ENCODE measurements at places on chromosomes 4 and X.

DNA sequence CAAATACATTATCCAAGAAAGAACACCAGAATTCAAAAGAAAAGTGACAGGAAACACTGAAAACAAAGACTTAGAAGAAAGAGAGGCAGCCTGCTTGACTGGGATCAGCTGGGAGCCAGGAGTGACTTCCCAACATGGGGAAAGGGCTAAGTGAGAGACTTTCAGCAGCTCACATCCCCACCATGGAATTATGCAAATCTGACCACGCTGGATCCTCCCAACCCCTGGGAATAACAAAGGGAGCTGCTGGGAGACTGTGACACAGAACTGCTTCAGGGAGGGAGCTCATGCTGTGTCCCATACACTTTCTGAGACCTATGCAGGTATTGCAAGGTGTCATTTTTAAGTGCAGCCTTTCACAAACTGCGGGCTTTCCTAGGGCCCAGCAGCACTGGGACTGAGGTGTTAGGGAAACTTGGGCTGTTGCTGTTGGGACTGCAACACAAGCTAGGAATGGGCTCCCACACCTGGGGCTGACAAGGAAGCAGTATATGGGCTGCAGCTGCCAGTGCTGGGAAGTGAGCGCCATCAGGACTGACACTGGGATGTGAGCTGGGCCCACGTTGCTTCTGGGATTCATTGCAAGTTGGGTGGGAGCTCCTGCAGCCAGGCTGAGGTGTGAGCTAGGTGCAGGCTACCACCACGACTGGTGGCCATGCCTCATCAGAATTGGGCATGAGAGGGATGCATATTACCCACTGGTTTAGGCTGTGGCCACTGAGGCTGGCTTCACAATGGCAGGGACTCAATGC is 139.1 kb downstream of the KDR start:
- no peak for DNase-seq

- no peak for DNase-seq
These were observed 38.9 kb upstream of the TMPRSS11D start for GRCh38 chr4:67922697-67923096.

- no peak for DNase-seq
These were observed 51.9 kb upstream of the USP9X start for GRCh38 chrX:41033299-41033698.

- no peak for DNase-seq
These were observed 754.8 kb downstream of the RAB28 start for GRCh38 chr4:12729384-12729783.

DNA sequence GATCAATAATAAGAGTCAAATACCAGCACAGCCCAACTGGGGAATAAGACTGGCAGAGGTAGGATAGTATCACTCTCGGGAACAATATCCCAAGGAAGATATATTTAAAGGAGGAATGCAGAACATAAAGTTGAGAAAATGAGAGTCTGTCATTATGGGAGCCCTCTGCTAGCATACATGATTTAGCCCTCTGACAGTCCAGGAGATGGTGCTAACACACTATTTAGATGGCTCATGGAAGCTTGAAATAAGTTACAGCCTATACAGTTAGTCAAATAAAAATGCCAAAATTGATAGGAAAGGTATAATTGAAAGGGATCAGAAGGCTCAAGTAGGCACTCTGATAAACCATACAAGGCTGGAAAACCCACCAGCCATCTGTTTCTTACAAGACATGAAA is 201.0 kb upstream of the NEIL3 start:
- no peak for DNase-seq

DNA sequence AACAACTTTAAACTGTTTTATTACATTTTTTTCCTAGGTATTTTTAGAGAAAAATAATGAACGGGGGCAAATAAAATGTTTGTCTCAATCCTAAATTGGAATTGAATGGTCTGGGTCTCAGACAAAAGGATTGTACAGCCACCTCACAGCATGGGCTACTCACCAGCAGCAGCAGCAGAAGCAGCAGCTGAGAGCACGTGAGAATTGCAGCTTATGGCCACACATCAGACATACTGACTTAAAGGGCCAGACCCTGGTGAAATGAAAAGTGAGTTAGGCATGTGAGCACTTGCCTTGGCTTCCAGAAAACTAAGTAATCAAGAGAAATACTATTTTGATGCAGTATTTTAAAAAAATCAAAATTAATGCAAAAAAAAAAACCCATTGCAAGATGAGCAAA is 56.6 kb downstream of the AASDH start:
- no peak for DNase-seq

GRCh38 chrX:141185366-141185765 is 8.4 kb upstream of the LDOC1 start:
- DNase-seq, result no peak

GRCh38 chrX:118862091-118862490 is 38.5 kb downstream of the ZCCHC12 start:
- no peak for DNase-seq

- no peak for DNase-seq
These were observed 76.5 kb downstream of the STIM2 start for GRCh38 chr4:26937139-26937538.

- no peak for DNase-seq
These were observed 39.2 kb upstream of the PDE5A start for GRCh38 chr4:119667802-119668201.

DNA sequence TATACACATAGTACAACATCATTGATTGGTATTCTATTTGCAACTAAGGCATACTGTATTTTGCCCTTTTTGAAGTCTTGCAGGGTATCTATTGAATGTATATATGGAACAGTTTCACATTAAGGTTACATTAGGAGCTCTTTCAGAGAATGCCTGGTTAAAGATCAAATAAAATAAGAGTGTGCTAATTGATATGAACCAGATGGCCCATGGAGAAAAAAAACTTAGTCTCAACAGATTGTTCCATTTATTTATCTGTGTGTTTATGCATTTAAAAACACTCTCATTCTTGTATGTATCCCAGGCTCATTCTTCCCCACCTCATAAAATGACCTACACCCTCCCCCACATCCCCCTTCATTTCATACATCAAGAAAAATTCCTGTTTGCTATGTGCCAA is 35.2 kb upstream of the GRIA2 start:
- DNase-seq, result no peak

DNA sequence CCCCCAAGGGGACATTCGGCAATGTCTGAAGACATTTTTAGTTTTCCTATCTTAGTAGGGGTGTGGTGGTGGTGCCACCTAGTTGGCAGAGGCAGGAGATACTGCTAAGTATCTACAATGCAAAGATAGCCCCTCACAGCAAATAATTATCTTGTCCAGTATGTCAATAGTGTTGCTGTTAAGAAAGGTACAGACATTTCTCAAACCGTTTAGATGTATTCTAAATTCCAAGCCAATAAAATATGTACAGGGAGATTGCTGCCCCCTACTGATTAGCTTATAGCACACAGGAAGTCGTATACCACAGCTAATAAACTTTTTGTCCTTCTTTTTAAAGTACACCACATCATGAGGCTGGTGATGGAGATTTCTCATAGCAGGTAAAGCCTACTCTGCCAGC is 260.5 kb downstream of the TMA16 start:
- DNase-seq, result no peak

GRCh38 chr4:122100508-122100907 is 51.6 kb upstream of the BLTP1 start:
- DNase-seq, result no peak

- DNase-seq, result no peak
These were observed 1481.7 kb downstream of the TECRL start for GRCh38 chr4:62927574-62927973.

DNA sequence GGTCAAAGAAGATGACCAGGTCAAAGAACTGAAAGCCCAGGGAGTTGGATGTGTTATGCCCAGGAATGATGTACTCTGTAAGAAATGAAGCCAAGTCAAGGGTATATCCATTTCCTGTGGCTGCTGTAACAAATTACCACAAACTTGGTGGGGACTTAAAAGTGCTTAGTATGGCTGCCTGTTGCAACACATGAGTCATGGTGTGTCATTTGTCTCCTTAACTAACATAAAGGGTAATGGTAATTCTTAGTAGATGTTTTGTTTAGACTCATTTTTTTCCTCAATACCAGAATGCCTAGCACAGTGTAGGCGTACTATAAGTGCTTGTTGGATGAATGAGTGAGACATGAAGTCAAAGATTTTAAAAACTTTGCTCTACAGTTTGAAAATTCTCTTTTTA is 45.7 kb downstream of the SYTL5 start:
- no peak for DNase-seq

DNA sequence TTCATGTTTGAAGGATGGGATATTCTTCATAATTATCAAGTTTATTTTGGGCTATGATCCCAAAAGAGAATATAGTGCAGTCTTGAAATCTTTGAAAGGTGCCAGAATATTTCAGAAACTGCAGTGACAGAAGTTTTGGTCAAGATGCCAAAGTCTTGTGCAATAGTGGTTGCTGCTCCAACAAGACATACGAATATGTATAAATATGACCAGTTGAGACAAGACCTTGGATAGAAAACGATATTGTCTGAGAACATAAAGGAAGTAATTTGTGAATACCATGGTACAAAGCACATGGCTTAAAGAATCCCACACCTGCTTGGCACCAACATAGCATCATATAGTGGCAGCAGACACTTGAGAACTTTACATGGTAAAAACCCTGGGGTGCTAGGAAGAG is 48.6 kb upstream of the AMELX start:
- DNase-seq, result no peak

DNA sequence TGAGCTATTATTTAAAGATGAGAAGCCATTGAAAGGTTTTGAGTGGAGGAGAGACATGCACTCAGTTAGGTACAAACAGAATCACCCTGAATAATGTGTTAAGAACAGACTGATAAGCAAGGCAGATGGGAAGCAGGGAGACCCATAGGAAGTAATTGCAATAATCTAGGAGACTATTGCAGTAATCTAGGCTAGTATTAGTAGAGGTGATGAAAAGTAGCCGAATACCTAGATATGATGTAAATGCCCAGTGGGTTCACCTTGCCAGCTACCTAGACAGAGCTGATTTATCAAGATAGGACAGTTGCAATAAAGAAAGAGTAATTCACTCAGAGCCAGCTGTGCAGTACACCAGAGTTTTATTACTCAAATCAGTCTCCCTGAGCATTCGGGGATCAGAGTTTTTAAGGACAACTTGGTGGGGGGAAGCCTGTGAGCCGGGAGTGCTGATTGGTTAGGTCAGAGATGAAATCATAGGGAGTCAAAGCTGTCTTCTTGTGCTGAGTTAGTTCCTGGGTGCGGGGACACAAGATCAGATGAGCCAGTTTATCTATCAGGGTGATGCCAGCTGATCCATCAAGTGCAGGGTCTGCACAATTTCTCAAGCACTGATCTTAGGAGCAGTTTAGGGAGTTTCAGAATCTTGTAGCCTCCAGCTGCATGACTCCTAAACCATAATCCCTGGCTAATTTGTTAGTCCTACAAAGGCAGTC is 427.5 kb downstream of the RPA4 start:
- no peak for DNase-seq

- no peak for DNase-seq
These were observed 56.5 kb downstream of the ARAP2 start for GRCh38 chr4:36187723-36188333.

DNA sequence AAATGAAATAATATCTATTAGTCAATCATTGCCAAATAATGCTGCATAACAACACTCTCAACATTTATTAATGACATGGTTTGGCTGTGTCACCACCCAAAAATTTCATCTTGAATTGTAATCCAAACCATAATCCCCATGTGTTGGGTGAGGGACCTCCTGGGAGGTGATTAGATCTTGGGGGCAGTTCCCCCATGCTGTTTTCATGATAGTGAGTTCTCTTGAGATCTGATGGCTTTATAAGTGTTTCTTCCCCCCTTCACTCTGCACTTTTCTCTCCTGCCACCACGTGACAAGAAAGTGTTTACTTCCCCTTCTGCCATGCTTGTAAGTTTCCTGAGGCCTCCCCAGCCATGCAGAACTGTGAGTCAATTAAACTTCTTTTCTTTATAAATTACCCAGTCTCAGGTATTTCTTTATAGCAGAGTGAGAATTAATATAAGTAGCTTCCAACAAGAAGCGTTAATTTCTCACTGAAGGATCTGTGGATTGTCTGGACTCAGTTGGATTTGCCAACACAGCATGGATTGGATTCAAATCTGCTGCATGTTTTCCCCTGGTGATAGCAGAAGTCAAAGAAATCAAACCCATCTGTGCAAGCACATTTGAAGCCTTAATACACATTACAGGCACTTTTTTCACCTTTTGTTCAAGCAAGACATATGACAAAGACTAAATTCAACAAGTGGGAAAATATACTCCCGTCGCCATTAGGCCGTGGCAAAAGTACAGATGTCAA is 216.6 kb downstream of the PDGFC start:
- no peak for DNase-seq

DNA sequence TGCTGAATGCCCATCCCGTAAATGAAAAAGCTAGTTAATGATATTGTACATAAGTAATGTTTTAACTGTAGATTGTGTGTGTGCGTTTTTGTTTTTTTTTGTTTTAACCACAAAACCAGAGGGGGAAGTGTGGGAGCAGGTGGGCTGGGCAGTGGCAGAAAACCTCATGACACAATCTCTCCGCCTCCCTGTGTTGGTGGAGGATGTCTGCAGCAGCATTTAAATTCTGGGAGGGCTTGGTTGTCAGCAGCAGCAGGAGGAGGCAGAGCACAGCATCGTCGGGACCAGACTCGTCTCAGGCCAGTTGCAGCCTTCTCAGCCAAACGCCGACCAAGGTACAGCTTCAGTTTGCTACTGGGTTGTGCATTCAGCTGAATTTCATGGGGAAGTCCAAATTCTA is at the start of gene SPP1:
TSS of gene SPP1 (plus strand) at position 249 of the 400 bp plus-strand sequence. CDS start 1,182 bp downstream, outside the sequence.
- no peak for DNase-seq

GRCh38 chrX:108245462-108245861 is 153.9 kb downstream of the ATG4A start:
- no peak for DNase-seq

DNA sequence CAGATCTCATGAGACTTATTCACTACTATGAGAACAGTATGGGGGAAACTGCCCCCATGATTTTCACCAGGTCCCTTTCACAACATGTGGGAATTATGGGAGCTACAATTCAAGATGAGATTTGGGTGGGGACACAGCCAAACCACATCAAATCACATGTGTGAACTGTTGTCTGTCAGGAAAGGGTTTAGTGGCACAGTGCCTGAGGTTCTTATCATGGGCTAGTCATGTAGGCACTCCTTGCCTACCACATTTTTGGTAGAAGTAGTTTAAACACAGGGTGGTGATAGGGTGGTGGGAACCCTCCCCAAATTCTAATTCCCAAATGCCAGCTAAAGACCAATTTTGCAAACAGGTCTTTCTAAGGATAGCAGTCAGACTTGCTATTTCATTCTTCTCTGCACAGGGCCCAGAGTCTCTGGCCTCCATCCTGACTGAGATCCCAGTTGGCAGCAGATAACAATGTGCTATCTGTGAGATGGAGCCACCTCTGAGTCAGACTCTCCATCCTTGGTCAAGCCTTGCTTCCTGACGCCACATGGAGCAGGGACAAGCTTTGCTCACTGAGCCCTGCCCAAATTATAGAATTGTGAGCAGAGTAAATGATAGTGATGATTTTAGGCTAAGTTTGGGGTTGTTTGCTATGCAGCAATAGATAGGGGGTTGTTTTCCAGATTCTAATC is 33.5 kb upstream of the SETD7 start:
- DNase-seq, result no peak

DNA sequence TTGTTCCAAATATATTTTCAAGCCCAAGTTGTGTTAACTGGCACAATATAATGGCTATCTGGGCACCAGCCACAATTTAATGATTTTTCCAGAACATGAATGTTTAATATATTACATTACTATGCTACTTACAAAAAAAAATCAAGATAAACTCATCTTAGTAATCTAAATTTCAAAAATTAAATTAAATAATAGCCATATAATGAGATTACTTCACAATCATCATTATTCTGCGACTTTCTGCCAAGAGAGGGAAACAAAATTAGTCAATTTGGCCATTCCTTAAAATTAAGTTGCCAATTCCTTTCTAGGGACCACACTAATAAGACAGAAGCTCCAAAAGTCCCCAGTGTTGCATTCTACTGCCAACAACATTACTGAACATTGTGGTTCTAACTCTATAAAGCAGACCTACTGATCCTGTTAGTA is 7.5 kb downstream of the NEK1 start:
- no peak for DNase-seq
